Forelimb muscle (tissue), 1 donor: ENCODE measurements at places on chromosomes 12 and 14. TPM values are rescaled to one million over a fixed set of nuclear protein-coding genes. Genes with fewer than 3 reads are reported as not detected.

STON2 gene
- 16.6 TPM for polyA plus RNA-seq

CYP46A1 gene
- polyA plus RNA-seq, result 4.7 TPM

MSI1 gene
- polyA plus RNA-seq, result 4.4 TPM

DNA sequence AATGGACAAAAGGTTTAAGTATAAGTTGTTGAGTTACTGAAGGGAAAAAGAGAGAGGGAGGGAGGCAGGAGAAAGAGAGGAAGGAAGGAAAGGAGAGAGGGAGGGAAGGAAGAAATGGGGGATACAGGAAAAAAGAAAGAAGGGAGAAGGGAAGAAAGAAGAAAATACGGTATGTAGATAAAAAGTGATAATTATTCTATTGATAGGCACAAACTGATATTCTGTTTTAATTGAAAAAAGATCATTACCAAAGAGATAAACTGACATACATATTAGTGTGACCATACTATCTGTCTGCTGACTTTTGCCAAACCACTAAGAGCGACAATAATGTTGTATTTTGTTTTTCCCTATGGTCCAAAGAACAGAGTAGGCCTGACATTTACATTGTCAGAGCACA lies 154.5 kb downstream of the LRFN5 start:
- no peak for DNase-seq

- no peak for DNase-seq
Measured at GRCh38 chr14:104256025-104256424, 117.6 kb downstream of the KIF26A start.

DLK1 gene
- 2,378 TPM for polyA plus RNA-seq

- no peak for DNase-seq
Measured at GRCh38 chr14:90691627-90692026, 124.6 kb downstream of the TTC7B start.
